Occipital lobe (tissue), 3 donors: ENCODE measurements at places on chromosomes 12 and 14.
A peak's percentile ranks its signal among the peaks of the same experiment; 100 is the strongest.

DNA sequence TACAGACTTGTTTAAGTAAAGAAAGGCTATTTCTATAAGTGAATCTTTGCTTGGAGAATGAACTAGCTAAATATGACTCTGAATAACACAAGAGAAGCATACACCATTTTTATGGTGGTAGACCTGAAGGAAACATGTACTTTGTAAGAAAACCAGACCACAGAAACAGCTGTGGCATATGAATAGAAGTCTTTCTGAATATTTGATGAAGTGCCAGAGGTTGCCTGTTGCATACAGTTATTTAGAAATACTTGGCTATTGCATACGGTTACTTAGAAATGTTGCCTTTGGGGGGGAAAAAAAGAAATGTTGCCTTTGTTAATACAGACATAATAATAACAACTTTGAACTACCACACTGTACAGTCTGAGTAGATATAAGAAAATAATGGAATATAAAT lies 16.8 kb upstream of the LEMD3 start:
- no peak for DNase-seq

DNA sequence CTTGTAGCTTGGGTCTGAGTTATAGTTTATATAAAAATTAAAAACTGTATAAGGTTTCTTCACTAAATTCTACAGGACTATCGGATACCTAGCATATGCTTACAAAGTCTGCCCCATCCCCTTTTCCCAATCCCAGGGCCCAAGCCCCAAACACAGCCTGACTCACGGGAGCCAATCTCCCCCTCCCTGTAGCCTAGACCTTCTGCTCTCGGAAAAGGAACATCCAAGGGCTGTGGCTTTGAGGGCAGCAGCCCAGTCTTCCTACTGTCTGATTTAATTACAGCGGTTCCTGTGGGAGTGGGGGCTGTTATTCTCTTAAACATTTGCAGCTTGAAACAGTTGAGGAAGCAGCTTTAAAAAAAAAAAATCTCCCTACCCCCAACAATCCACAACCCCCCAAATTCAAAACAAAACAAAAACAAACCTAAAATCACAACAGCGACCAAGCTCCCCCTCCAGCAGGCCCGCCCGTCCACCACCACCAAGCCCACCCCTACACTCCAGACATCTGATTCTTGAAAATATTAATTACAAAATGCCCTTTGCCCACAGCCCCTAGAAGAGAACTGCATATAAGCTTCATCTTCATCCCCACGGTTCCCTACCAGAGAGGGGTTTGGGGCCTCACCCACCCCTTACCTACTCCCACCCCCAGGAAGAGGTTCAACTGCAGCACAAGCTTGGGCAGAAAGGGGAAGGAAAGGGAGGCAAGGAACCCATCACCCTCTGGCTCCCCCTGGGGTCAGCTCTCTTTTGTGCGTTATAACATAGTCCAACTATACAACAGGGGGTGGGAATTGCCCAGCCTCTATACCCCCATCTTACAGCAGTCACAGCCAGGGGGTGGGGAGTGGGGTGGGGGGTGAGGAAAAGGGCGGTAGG lies 1.1 kb upstream of the PRKAG1 start:
- no peak for DNase-seq

DNA sequence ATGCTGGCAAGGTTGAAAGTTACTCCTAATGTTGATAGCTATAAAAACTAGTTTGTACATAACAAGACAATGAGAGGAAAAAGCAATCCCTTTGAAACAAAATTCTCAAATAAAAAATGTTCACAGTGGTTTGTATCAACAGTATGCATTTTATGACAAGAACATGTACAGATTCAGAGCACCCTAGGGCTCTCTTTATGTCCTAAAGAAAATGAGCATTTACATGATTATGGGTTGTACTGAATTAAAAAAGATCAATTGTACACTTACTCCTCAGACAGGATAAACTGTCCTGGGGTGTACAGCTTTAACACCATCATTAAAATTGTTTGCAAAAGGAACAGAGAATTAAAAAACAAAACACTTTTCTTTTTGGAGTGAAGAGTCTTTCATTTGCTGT lies 22.2 kb downstream of the PPP1CC start:
- no peak for DNase-seq

DNA sequence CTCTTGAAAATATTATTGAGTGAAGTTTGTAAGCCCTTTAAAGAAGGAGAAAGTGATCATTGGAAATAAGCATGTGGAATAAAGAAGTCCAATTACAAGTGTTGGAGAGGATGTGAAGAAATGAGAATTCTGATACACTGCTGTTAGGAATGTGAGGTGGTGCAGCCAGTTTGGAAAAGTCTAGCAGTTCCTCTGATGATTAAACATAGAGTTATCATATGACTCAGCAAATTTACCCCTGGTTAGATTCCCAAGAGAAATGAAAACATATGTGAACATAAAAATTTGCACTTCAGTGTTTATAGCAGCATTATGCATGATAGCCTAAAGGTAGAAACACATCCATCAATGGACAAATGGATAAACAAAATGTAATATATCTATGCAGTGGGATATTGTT lies 319.9 kb downstream of the AEBP2 start:
- no peak for DNase-seq

DNA sequence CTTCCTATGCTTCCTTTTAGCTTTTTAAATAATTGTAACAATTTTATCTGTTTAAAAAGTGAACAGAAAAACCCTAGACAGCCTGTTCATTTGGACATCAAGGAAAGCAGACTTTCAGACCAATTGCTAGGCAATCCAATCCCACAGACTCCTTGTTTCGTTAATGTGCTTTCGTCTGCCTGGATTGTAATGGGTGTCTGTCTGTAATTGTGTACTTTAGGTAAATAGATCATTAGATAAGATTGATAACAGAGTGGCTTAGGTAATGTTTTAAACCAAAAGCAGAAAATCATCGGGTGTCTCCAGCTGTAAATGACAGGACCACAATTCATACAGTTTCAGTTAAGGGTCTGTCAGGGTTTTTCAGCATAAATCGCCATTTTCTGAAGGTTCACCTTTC lies 19.6 kb downstream of the CCDC60 start:
- DNase-seq, result no peak

- DNase-seq, result no peak
Measured at GRCh38 chr12:58819985-58820384, 100.3 kb downstream of the LRIG3 start.

DNA sequence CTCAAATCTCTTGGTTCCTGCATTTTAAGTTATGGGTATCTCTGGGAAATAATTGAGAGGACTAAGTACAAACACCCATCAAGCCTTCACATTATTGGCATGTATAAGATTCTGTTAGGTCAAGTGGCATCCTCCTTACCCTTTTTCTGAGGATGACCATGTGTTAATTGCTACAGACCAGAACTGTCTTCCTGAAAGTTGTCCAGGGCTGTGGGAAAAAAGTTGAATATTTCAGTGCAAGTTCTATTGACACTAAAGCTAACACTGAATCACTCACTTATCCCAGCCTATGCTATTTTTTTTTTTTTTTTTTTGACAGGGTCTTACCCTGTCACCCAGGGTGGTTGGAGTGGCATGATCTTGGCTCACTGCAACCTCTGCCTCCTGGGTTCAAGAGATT lies 130.1 kb upstream of the HIF1A start:
- no peak for DNase-seq

DNA sequence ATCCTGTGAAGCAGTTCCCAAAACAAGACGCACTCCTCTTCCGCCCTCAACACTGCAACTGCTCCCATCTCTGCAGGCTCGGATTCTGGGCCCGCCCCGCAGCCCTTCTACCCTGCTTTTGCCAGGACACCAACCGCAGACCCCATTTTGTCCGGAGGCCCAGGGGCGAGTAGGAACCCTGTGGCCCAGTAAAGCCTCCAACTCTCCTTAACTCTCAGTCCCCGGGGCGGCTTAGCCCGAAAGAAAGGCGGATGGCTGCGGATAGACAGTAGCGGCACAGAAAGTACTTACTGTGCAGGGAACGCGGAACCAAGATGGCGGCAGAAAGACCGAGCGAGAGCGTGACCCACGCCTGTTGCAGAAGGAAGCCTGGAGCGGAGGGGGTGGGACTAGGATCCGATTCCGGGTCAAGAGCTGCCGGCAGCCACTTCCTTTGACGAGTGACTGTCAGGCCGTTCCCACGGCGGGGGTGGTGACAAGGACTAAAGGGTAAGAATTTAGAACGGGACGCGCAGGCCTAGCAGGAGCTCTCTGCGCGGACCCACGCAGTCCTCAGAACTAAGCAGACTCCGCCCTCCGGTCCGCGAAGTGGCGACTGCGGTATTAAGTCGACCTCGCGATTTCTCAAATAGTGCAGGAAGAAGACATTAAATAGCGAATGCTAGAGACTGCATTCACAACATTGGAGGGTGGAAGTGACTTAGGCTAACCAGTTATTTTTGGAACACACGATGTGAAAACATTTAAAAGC lies at the start of gene NACA:
Gene NACA (minus strand): TSS at position 328 of the 751 bp plus-strand sequence. CDS start 778 bp downstream, outside the sequence.
- DNase-seq, result peak; percentile 97

DNA sequence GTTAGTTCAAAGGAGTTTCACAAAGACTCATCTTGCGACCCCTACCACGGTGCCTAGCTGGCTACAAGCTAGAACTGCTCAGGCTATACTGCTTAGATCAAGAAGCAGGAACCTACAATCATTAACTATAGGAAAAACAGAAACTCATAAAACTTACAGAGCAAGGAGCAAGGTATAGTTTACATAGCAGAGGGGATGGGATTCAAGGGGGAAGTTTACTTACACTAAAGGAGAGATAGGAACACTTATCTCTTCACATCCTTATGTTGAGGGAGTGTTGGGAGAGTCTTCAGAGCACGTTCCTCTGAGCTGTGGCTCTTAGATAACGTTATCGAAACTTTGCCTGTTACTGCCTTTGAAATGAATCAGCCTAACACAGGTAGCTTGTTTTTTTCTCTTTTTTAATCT lies 58.1 kb downstream of the FSCB start:
- no peak for DNase-seq

GRCh38 chr12:2338991-2339431 lies 286.2 kb downstream of the CACNA1C start:
- DNase-seq, result no peak

GRCh38 chr14:62957562-62957961 lies 87.7 kb downstream of the KCNH5 start:
- no peak for DNase-seq

- no peak for DNase-seq
Measured at GRCh38 chr12:45827974-45828373, 98.5 kb downstream of the ARID2 start.

GRCh38 chr14:96102081-96102856 lies 63.1 kb downstream of the C14orf132 start:
- no peak for DNase-seq

- DNase-seq, result no peak
Measured at GRCh38 chr12:101166866-101167265, 43.2 kb downstream of the SLC5A8 start.

GRCh38 chr12:12081836-12082497 lies 11.2 kb downstream of the BCL2L14 start:
- no peak for DNase-seq

DNA sequence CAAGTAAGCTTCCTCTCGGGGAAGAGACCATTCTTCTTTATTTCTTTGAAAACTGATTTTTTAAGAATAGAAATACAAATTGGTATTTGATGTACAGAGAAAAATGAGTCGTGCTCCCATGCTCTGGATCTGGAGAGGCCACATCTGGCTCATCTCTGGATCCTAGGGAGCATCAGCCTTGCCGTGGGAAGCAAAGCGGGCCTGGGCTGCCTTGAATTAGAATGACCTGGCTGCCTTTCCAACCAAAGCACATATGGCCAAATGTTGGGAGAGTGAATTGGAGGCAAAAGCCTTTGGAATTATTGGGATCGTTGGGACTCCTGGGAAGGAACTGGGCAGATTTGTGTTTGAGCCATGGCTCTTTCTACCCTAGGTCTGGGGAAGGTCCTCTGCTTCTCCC lies 80.0 kb downstream of the SLC25A47 start:
- DNase-seq, result no peak

GRCh38 chr12:59087691-59088090 lies 167.4 kb upstream of the LRIG3 start:
- no peak for DNase-seq

DNA sequence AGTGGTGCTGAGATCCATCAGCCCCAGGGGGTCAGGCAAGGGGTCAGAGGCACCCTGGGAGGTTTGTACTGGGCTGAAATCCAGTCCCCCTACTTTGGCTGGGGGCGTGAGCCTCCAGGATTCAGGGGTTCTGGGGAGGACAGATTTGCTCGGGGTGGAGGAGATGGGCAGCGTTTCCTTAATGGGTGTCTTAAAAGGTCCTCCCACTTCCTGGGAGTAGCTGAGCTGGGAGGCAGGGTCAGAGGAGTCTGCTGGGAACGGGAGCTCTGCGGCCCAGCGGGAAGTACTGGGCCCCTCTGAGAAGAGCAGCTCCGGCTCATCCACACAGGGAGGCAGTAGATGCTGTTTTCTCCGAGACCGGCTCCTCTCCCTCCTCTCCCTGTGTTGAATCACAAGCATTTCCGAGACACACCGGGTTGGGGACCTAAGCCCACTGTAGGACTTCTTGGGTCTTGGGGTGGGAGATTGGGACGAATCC lies 2.1 kb upstream of the TEX52 start:
- no peak for DNase-seq

DNA sequence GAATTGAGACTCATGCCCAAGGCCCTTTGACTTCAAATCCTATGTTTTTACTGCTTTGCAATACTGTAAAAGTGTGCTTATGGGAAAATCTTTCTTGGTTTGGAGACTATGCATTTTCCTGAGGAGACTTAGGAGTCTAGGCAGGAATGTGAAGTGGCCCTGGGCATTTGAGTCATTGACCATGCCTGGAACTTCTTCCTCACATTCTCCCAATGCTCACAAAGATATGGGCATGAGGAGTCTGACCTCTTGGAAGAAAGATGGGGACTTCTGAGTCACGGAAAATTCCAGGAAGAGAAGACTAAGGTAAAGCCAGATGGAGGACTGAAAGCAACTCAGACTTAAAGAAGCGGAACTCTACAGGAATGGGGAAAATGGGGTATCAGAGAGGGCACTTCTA lies 38.2 kb upstream of the ZNF641 start:
- DNase-seq, result no peak

- no peak for DNase-seq
Measured at GRCh38 chr14:99137913-99138571, 134.0 kb downstream of the BCL11B start.

DNA sequence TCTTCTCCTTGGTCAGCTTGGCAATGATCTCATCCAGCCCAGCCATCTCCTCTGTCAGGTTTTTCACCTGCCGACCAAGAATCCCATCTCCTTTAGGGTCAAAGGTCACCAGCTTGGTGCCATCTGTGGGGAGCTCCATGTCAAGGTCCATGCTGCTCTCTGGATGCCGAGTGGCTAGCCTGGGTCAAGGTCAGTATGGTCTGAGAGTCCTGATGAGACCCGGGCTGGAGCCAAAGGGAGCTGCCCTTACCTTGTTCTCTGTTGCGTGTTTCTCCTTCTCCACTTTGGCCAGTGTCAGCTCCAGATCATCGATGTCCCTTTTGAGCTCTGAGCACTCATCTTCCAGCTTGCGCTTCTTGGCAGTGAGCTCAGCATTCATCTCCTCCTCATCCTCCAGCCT lies 11.8 kb downstream of the MYH7 start:
- DNase-seq, result no peak

- no peak for DNase-seq
Measured at GRCh38 chr12:120842595-120842994, 61.6 kb downstream of the SPPL3 start.
